HEK293T (cell line): ENCODE measurements at places on chromosomes 13 and 19.

- DNase-seq = no peak
Observed at GRCh38 chr13:103772576-103772975, 706.4 kb upstream of the SLC10A2 start.

GRCh38 chr13:76470991-76471390 is 415.2 kb downstream of the KCTD12 start:
- no peak for DNase-seq

- peak; percentile 98 for DNase-seq
Observed at GRCh38 chr13:28718543-28719226, at the start of gene SLC46A3. Gene SLC46A3 (minus strand): TSS chr13:28718970. CDS start chr13:28717998, 972 bp downstream.

- no peak for DNase-seq
Observed at GRCh38 chr19:52115526-52116053, 20.0 kb upstream of the ZNF841 start.

- no peak for DNase-seq
Observed at GRCh38 chr19:41016488-41017071, 25.5 kb downstream of the CYP2B6 start.
